ENCODE measurements at places on chromosomes 5 and 9.
A peak's percentile ranks its signal among the peaks of the same experiment; 100 is the strongest.

DNA sequence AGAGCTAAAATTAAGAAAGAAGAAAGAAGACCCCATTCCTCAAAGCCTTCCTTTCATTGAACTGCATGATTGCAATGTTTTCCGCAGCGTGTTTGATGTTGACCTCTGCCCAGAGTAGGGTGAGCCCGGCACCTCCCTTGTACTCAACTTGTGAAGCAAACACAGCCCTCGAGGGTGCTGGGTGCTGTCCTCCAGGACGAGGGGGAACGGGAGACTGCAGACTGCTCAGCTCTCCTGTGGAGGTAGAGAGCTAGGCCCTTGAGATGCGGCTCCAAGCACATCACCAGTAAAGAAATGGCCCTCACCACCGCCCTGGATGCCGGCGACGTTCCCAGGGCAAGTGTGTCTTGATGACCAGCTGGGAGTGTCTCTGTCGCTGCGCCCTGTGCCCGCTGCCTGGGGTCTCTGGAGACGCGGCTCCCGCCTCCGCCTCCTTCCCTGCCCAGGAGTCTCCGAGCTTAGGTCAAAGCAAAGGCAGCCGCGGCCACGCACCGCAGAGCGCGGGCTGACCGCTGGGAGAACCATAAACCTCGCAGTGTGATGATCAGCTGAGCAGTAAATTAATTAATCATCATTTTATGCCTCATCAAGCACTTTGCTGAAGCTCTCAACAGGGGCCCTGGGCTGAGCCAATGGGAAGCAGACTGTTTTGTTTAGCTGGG lies 108.7 kb downstream of the IRX2 start:
- no peak for DNase-seq

GRCh38 chr5:93601071-93601801 lies 18.2 kb downstream of the NR2F1 start:
- DNase-seq: no peak

- no peak for DNase-seq
These were observed 25.4 kb upstream of the EXOC3 start for GRCh38 chr5:417301-418161.

- DNase-seq: peak; percentile 56
These were observed 39.1 kb upstream of the RANBP6 start for GRCh38 chr9:6054280-6055099.

DNA sequence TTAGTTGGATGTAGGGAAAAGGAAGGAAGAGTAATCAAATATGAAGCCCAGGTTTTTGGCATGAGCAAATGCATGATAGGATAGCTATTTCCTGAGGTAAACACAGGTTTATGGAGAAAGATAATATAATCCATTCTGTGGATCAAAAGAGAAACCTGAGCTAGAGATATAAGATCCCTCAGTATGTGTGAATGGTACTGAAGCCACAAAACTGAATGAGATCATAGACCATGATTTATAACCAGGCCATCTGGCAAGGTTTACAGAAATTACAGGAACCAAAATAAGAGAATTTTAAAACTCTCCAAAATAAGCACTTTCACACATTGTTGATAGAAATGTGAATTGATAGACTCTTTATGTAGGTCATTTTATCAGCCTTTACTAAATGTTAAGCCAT lies 28.7 kb upstream of the ECM2 start:
- no peak for DNase-seq

- DNase-seq: peak; percentile 32
These were observed 30.5 kb upstream of the ADAM19 start for GRCh38 chr5:157606046-157606445.

- DNase-seq: no peak
These were observed 217.0 kb downstream of the SREK1 start for GRCh38 chr5:66361070-66361469.

DNA sequence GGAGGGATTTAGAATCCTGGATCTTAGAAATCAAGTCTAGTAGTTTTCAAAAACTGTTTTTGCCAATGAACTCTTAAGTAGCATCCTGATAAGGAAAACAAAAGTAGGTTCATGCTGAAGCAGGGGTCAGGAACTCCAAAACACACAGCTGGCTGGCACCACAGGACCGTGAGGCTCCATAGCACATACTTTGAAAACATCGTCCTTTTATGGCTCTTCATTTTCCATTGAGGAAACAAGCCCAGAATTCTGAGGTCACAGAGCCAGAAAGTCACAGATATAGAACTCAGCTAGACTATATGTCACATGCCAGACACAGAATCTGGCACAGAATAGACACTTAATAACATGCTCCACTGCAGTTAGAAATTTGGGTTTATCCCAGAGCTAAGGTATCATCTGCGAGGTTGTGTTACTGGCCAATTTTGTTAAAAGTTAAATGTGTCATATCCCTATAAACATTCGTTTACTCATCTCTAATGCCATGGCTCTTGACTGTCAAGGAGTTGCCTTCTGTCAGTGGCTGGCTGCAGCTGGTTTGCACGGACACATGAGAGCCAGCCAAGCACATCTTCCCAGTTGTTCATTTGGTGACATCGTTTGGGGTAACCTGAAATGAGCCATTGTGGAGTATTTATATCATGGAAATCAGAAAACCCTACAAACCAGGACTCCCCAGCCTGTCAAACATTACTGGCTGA lies 58.8 kb downstream of the FAM78A start:
- no peak for DNase-seq

- no peak for DNase-seq
These were observed 42.4 kb upstream of the LARP1 start for GRCh38 chr5:154712518-154713437.

DNA sequence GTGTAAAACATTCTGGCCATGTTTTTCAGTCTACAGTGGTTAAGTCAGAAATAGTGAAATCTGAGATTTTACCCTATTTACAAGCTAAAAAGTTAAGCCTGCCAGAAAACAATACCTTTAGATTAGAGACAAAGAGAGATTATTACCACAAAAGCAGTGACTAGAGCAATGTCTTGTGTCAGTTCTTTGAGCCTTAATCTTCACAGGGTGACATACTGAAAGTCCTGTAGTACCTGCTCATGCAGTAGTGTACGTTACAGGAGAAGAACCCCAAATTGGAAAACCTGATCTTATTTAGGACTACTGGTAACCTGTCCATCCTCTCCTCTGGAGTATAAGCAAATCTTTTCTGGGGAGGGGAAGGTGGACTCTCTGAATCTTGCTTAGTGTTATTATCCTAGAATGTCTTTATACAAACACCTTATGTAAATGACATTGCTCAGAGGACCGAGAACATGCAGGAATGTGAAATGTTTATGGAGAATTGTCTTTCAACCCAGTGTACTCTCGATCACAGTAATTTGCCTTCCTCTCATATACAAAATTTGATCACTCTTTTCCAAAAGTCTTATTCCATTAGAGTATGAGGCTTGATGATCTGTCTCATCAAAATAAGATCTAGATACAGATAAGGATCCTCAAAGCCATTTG lies 55.7 kb downstream of the ERBIN start:
- DNase-seq: no peak

- no peak for DNase-seq
These were observed 130.6 kb downstream of the FBXO38 start for GRCh38 chr5:148514344-148514743.

GRCh38 chr5:76457674-76458485 lies 54.8 kb downstream of the IQGAP2 start:
- DNase-seq: no peak

- DNase-seq: no peak
These were observed 382.2 kb upstream of the TLE4 start for GRCh38 chr9:79189511-79189924.

DNA sequence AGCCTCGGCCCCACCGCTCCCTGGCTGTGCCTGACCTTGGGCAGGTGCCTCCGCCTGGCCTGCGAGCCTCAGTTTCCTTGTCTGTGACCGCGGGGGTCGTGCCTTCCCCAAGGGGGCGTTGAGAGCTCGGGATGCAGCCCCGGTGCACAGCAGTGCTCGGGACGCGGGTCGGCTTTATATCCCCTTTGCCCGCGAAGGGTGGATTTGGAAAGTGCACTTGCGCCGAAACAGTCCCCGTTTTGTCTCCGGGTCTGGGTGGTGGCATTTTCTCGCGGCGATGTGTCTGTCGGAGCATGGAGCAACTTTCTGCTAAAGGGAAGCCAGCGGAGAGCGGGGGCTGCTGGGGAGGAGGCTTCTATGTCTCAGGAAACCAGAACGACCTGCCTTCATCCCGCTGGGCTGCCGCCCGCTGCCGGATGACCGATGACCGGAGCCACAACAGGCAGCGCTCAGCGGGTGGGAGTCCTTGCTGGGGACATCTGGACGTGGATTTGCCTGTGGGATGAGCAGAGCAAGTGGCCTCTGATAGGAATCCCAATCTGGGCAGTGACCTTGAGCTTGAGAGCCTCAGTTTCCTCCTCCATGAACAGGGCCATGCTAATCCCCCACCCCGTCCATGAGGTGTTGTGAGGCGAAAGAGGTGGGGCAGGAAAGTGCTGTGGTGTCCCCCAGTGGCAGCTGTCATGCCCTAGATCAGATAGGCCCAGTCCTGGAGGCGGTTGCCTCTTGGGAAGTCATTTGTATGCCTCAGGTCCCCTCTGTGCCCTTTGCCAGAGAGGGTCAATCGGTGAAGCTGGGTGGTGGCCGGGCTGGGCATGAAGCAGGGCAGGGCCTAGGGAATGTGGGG lies 651 bp downstream of the HRH2 start:
- DNase-seq: no peak

DNA sequence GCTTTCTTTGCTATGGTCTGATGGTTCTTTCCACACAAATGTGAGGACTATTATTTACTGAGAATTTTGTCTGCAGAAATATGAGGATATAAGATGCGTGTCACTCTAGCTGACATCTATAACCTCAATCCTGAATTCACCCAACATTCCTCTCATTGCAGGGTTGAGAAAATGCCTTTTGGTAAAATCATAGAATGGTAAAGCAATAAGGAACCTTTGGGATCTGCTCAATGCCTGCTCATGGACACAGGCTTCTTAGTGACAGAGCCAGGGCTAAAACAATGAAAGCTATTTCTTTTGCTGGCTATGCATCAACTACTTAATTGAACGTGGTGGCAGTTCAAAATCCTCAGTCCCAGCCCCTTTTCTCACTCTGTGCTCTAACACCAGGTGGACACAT lies 199.6 kb downstream of the GAS1 start:
- DNase-seq: no peak

GRCh38 chr9:97078362-97078761 lies 39.4 kb upstream of the CTSV start:
- DNase-seq: no peak

DNA sequence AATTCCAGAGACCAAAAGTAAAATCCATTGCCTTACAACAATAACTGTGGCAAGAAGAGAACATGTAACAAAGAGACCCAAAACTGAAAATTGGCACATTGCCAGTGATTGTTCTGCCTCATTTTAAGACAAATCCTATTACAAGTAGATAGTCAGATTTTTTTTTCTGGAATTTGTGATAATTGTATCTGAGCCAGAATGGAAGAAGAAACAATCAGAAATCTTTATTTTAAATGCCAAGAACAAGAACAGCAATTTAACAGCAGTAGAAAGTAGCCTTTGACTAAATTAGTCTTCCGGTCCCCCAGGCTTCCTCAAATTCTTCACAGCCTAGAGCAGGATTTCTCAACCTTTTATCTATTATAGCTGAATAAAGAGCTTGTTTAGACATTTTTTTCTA lies 106.7 kb upstream of the PTPN3 start:
- DNase-seq: no peak

DNA sequence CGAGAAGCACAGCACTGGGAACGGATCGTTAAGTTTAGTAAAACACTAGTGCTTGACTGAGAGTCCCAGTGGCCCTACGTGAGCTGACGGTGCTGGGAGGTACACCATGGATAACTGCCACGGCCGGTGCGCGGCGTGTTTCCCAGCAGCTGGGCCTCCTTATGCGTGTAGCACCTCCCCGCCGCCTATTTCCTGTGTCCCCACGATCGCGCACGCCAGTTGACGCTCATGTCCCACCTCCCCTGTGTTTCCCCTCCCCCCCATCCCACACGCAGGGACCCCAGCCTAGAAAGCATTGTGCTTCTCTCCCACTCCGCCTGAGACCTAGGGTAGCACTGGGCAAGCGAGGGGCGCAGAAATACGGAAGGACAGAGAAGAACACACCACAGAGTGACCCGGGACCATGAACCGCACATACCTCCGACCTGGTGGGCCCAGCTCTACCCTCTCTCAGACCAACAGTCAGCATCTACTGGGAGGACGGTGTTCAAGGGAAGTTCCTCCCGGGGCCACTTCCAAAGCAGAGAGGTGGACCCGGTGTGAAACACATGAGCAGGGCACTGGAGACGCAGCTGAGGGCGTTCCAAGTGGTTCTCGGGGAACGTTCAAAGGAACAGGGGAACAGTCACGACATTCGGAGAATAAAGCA lies 45.6 kb downstream of the DBH start:
- DNase-seq: no peak

DNA sequence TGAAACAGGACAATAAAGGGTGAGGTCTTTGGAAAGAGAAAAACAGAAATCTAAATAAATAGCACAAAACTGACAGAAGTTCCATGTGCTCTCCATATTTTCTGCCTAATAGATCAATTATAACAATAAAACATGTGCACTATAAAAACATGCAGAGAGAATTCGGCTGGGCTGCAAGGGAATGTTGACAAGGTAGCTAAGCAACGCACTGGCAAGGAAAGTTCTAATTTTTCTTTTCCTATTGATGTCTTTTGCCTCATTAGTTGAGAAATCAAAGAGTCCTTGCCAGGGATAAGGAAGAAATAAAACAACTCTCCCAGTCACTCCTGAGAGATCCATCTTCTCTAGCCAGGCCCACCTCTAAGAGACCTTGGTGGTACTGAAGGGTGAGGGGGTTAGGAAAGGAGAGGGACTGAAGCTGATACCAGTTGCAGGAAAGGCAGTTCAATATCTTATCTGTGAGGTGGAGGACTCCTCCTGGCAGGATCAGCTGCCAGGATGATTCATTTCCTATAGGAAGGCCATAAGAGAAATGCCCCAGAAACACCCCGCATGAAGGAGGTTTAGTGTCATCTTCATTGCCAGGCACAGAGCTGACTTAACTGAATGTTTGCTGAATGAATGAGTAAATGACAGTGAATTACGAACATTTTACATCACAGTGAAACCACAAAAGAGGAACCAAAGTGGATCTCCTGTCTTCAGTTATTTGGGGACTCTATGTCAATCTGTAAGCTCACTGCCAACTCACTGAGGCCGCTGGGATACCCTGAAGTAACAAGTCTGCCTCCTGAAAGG lies 63.7 kb upstream of the IFNK start:
- no peak for DNase-seq

GRCh38 chr5:149544028-149544420 lies 7.2 kb downstream of the CSNK1A1 start:
- no peak for DNase-seq

GRCh38 chr9:71306134-71306533 lies 184.7 kb upstream of the TRPM3 start:
- DNase-seq: no peak

All from SK-N-DZ (cell line).